ENCODE measurements at places on chromosomes 6 and 20. TPM values are rescaled to one million over a fixed set of nuclear protein-coding genes. Genes with fewer than 3 reads are reported as not detected.
A peak's percentile ranks its signal among the peaks of the same experiment; 100 is the strongest.

GRCh38 chr6:69719602-69720193 is 77.1 kb downstream of the LMBRD1 start:
- peak; percentile 23 for DNase-seq

GRCh38 chr6:6781172-6781872 is 192.8 kb downstream of the LY86 start:
- DNase-seq = peak; percentile 53

Gene NRN1
- total RNA-seq = not detected

Gene ULBP3
- total RNA-seq = 7.0 TPM

Gene MMP24OS
- 48.2 TPM for total RNA-seq

Measured in foreskin keratinocyte (primary cell).